Activated T-helper 1 cell treated with anti-CD3 and anti-CD28 coated beads, Interleukin-2, amount 50 U/mL, for 16 hours (primary cell): ENCODE measurements at places on chromosomes 6 and 20.

GRCh38 chr20:62624325-62624690 lies 18.0 kb upstream of the SLCO4A1 start:
- no peak for DNase-seq

- DNase-seq = no peak
Measured at GRCh38 chr6:9463311-9463710, 951.6 kb downstream of the TFAP2A start.

DNA sequence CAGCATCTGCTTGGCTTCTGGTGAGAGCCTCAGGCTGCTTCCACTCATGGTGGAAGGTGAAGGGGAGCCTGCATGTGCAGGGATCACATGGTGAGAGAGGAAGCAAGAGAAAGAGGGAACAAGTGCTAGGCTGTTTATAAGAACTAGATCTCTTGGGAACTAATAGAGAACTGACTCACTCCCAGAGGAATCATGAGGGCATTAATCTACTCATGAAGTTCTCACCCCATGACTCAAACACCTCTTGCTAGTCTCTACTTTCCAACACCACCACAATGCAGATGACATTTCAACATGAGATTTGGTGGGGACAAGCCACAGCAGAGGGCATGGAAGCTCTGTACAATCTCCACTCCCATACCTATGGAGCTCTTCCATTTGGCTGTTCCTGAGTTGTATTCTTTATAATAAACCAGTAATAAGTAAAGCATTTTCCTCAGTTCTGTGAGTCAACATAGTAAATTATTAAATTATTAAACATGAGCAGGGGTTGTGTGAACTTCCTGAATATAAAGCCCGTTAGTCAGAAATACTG lies 524.1 kb upstream of the NRSN1 start:
- DNase-seq = no peak

GRCh38 chr6:125850361-125850760 lies 59.6 kb downstream of the NCOA7 start:
- no peak for DNase-seq

DNA sequence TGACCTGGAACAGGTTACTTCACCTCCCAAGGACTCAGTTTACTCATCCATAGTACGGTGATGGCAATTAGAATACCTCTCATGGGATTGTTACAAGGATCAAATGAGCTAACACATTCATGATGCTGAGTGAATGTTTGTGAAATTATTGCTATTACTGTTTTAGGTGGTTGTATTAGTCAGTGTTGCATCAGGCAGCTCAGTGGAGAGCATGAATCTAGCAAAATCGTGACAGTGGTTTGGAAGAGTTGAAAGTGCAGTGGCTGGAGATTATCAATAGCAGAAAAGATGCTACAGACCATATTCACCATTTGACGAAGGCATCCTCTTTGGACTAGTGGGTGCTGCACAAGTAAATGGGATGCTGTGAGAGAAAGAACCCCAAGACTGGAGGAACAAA lies 50.4 kb upstream of the CTNNBL1 start:
- DNase-seq = no peak

DNA sequence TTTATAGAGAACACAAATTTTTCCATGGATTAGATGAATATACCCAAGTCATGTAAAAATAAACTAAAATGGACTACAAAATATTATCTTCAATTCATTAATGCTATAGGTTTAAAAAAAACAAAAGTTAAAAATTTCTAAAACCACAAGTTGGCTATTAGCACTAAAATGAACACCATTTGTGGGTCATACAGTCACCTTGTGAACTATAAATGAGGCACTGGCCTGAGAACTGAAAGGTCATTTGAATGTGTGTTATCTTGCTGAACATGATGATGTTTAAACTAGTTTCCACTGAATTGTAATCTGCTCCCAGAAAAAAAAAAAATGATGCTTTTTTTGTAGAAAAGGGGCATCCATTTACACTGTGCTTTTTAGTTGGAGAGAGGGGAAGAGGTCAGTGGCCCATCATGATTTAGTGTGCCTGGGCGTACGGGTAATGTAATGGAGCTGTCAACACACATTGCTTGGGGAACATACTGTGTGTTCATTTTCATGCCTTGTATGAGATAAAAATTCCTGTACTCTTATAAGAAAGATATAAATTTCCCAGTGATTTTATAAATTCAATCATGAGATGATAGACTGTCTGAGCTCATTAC lies 96.6 kb upstream of the FKBP1C start:
- no peak for DNase-seq

GRCh38 chr20:597560-597959 lies 12.5 kb downstream of the TCF15 start:
- DNase-seq = no peak

DNA sequence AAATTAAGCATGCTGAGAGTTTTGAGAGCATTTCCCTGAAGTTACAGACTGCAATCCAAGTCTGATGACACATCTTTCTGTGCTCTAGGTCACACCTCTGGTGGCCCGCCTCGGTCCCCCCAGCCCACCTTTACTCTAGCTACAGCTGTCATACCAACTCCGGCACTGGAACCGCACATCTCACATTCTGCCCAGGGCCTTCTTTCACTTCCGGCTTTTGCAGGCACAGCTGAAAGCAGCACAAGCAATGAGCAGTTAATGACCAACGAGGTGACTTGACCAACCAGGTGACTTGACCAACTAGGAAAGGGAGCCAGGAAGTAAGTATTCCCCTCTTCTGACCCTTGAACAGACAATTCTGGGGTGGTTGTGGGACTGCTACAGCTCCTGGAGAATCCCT lies 88.6 kb upstream of the MOCS1 start:
- no peak for DNase-seq

- no peak for DNase-seq
Measured at GRCh38 chr6:111478749-111479148, 4.3 kb downstream of the REV3L start.

DNA sequence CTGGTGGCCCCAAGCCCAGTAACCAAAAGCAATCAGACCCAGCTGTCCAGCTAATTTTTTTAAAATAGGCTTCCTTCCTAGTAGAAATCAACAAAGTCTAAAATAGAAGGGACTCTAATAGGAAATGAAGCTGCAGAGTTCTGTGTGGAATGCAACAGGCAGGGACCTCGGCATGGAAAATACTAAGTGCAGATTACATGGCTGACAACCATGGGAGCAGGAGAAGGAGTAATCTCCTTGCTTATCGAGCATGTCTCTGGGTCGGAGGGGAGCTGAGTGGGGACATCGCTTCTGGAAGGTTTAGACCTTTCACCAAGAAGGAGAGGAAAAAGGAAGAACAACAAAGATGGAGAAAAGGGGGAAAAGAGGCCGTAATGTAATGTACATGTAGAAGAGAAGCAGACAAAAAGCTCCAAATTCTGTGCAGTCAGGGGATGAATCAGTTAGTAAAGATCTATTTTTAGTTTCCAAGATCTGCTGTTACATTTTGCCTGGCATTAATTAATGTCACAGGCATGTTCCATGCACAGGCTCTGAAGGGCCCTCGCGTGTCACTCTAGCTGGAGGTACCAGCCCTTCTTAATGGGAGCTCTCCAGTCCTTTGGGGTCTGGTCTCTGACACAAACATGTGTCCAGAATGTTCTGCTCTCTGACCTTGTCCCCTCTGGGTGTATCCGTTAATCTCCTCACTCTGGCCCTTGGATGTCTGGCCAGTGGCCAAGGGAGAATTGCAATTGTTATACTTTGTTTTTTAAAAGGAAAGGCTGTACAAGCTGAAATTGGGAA lies 16.6 kb upstream of the ZNF831 start:
- no peak for DNase-seq

GRCh38 chr20:50092436-50092835 lies 20.5 kb downstream of the UBE2V1 start:
- no peak for DNase-seq

DNA sequence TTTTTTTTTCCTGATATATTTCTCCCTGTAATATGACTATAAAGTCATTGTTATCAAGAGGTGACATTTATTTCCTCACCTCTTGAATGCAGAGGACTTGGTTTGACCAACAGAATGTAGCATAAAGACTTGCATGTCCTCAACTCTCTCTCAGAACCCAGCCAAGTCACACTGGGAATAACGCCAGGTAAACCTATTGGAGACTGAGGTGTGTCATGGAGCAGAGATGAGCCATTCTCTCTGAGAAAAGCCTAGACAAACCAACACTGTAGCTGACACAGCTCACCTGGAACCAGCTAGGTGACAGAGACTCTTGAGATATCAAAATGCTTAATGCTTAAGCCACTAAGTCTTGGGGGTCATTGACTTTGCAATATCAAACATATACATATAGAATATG lies 533.6 kb downstream of the HAO1 start:
- no peak for DNase-seq

- peak; percentile 39 for DNase-seq
Measured at GRCh38 chr20:63102721-63103375, 96.1 kb upstream of the BHLHE23 start.

GRCh38 chr6:2196079-2196679 lies 49.2 kb downstream of the GMDS start:
- no peak for DNase-seq

DNA sequence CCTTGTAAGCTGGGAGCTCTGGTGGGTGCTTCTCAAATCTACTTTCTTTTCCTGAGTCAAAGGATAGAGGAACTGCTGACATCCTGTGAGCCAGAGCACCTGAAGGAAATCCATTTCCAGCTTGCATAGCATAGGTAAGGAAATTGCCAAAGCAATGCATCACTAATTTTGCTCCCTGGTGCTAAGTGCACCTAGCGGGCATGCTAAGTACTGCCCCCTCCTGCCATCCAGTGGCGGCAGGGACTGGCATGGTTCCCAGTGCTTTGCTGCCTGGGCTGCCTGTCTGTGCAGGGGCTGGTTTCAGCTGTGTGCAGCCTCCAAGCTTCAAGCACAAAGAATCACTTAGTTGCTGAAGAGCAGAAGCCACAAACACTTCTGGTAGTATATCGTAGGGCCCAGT lies 63.9 kb downstream of the FARS2 start:
- DNase-seq = no peak

- no peak for DNase-seq
Measured at GRCh38 chr6:87436435-87436834, 28.7 kb downstream of the CFAP206 start.

GRCh38 chr6:144087789-144088426 lies 7.5 kb downstream of the SF3B5 start:
- DNase-seq = no peak

- no peak for DNase-seq
Measured at GRCh38 chr6:119536666-119537065, 187.1 kb upstream of the MAN1A1 start.

GRCh38 chr20:62176866-62177265 lies 6.0 kb upstream of the MTG2 start:
- DNase-seq = no peak

DNA sequence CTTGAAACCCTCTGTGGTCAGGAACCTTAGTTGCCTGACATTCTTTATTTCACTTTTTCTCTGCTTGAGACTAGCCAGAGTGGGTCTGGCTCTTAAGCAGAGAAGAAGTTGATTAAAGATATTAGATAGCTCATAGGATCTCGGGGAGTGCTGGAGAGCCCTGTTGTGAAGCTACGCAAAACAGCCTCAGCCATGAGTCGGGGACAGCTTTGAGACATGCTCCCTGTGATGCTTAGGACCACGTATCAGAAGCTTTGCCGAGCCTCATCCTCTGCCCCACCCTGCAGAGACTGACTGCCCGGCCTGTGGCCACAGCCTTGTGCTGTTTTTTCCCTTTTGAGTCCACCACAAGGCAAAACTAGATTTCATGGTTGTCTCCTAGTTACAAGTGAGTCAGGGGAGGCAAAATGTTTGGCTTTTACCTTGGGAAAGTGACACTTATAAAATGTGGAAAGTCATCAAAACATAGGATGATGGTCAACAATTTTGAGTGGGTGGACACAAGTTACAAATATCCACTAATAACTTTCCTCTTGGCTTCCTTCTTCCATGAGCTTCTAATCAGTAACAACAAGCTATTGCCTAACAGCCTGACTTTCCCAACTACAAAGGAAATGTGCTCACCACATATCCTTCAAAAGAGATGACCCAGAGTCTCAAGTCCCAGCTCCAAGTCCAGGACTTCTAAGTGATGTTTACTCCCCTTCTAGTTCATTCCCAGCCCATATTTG lies 108.4 kb downstream of the JAG1 start:
- no peak for DNase-seq

DNA sequence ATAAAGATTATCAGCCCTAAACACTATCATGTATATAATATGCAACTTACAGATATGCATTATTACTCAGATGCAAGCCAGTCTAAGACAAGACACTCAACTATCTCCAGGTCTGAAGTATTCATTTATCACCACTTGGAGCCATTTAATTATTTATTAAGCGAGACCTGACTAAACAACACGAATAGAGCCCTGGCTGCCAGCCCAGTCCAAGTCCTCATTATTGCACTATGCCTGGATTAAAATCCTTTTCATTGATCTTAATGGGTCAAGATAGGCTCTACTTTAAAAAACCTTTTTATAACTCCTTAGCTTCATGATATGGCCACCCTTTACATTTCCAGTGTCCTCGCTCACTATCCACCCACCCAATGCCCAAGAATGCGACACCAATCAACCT lies 183.1 kb upstream of the MARCKS start:
- DNase-seq = no peak

GRCh38 chr6:131244942-131245341 lies 109.7 kb downstream of the AKAP7 start:
- DNase-seq = no peak

DNA sequence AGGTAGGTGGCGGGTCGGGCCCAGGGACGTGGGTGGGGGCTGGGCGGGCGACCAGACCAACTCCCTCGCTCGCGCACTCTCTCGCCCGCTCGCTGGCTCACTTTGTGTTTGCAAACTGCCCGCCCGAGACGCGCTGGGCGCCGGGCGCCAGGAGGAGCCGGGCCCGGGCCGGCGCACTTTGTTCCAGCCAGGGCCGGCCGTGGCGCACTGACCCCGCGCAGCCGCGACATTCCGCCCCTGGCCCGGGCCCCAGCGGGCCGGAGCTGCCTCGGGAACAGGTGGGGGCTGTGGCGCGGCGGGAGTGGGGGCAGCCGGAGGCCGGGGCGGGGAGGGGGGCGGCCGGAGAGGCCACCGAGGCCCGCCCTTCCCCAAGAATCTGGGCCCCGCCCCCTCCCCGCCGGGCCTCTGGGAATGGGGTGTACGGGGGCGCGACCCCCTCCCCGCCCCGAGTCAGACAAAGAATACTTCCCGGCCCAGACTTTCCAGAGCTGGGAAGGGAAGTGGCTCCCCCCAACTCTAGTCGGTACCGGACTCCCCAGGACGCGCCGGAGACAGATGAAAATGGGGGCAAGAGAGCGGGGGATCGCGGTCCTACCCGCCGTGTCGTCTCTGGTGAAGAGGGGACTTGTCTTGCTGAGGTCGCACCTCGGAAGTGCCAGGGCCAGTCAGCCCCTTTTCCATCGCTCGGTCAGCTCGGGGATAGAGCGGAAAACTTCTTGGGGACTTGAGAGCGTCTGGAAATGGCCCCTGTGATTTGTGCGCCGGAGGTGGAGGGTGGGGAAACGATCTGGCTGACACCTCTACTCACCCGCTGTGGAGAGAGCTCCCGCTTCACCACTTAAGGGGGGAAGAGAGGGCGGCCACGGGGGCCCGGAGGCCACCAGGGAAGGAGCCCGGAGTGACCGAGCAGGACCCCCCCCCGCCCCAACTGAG lies 951 bp downstream of the FOXP4 start:
- no peak for DNase-seq

DNA sequence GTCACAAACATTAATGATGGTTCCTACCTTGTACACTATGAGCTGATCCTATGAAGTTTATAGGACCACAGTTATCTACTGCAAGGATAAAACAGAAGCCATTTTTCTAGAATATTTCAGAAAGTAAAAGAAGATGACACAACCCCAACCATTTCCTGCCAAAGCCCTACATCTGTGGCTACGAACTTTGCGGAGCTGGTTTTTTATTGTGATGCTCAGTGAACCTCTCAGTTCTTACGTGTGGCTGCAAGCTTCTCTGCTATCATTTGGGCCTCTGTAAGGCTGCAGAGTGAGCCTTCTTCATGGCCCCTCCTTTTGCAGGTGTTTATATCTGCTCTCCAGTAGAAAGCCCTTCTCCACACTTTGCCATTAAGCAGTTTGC lies 17.8 kb upstream of the TAGAP start:
- DNase-seq = peak; percentile 19
